ENCODE measurements at places on chromosomes 7 and 10. TPM values are rescaled to one million over a fixed set of nuclear protein-coding genes. Genes with fewer than 3 reads are reported as not detected.

- H3K36me3 ChIP-seq, result no peaks in the 10 kb centered on the region
- no peak for DNase-seq
- H3K4me3 ChIP-seq, result no peak overlapping the region
These were observed 21.4 kb downstream of the STAMBPL1 start for GRCh38 chr10:88901206-88901983.

GRCh38 chr10:103838862-103839518 is 16.4 kb downstream of the SH3PXD2A start:
- H3K27ac ChIP-seq, result no peak overlapping the region
- no peaks in the 10 kb centered on the region for H3K27me3 ChIP-seq
- peaks cover 13% of the 10 kb centered on the region for H3K4me1 ChIP-seq
- H3K36me3 ChIP-seq, result no peaks in the 10 kb centered on the region
- no peak overlapping the region for H3K4me3 ChIP-seq

- no peaks in the 10 kb centered on the region for H3K36me3 ChIP-seq
- no peaks in the 10 kb centered on the region for H3K4me1 ChIP-seq
- DNase-seq, result no peak
- H3K27me3 ChIP-seq, result no peaks in the 10 kb centered on the region
- H3K4me3 ChIP-seq, result no peak overlapping the region
- no peak overlapping the region for H3K27ac ChIP-seq
These were observed 16.3 kb upstream of the DKK1 start for GRCh38 chr10:52297747-52298146.

GRCh38 chr10:101609481-101609880 is 21.4 kb downstream of the DPCD start:
- H3K4me1 ChIP-seq, result no peaks in the 10 kb centered on the region
- H3K27ac ChIP-seq, result no peak overlapping the region
- no peaks in the 10 kb centered on the region for H3K27me3 ChIP-seq
- H3K36me3 ChIP-seq, result peaks cover 2% of the 10 kb centered on the region
- no peak overlapping the region for H3K4me3 ChIP-seq
- DNase-seq, result no peak

- H3K36me3 ChIP-seq, result no peaks in the 10 kb centered on the region
- H3K27me3 ChIP-seq, result no peaks in the 10 kb centered on the region
- H3K4me3 ChIP-seq, result no peak overlapping the region
- peaks cover 12% of the 10 kb centered on the region for H3K4me1 ChIP-seq
These were observed 56.8 kb downstream of the TNS3 start for GRCh38 chr7:47525066-47525623.

DNA sequence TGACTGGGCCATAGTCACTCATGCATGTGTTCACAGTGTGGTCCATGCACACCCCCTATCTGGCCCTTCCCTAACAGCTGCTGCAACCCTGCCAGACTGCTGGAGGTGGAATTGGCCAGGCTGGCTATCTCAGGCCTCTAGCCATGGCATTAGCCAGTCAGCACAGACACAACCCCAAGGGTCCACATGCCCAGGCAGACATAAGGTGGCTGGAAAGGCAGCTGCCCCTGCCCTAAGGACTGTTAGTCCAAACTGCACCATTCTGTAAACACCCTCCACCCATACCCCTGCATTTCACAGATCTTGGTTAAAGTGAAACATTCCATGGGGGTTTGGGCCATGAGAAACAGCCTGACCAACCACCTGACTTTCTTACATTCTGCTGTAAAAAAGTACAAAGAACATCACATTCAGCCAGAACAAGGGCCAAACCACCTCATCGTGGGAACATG is 137.4 kb upstream of the KCNMA1 start:
- H3K27ac ChIP-seq, result no peak overlapping the region
- H3K27me3 ChIP-seq, result no peaks in the 10 kb centered on the region
- no peak for DNase-seq
- no peaks in the 10 kb centered on the region for H3K36me3 ChIP-seq
- no peak overlapping the region for H3K4me3 ChIP-seq

DNA sequence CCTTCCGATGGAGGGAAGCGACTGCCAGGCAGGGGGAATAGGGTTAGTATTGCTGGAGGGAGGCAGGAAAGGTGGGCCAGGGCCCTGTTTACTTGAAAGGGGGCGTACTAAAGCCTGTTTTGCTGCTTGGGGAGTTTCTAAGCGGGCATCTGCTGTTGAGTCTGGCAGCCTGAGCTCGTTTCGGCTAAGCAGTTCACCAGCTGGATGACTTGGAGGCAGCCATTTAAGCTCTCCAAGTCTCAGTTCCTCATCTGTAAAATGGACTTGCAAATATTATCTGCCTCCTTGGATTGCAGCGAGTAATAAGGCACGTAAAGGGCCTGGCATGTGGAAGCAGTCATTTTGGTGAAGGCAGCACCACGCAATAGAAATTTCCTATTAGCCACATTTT is 44.0 kb downstream of the LDB3 start:
- peaks cover 5% of the 10 kb centered on the region for H3K4me1 ChIP-seq
- peak overlapping the region; percentile 85 for H3K4me3 ChIP-seq
- no peaks in the 10 kb centered on the region for H3K36me3 ChIP-seq
- peak overlapping the region; percentile 88 for H3K27ac ChIP-seq
- H3K27me3 ChIP-seq, result no peaks in the 10 kb centered on the region

GRCh38 chr10:86411281-86411841 is 44.8 kb upstream of the GRID1 start:
- H3K27ac ChIP-seq, result no peak overlapping the region
- no peaks in the 10 kb centered on the region for H3K4me1 ChIP-seq
- H3K4me3 ChIP-seq, result no peak overlapping the region
- H3K27me3 ChIP-seq, result no peaks in the 10 kb centered on the region
- DNase-seq, result no peak
- H3K36me3 ChIP-seq, result no peaks in the 10 kb centered on the region

GRCh38 chr10:69043931-69044531 is 43.9 kb upstream of the SRGN start:
- no peaks in the 10 kb centered on the region for H3K4me1 ChIP-seq
- no peak for DNase-seq
- H3K27ac ChIP-seq, result no peak overlapping the region
- no peaks in the 10 kb centered on the region for H3K36me3 ChIP-seq

DNA sequence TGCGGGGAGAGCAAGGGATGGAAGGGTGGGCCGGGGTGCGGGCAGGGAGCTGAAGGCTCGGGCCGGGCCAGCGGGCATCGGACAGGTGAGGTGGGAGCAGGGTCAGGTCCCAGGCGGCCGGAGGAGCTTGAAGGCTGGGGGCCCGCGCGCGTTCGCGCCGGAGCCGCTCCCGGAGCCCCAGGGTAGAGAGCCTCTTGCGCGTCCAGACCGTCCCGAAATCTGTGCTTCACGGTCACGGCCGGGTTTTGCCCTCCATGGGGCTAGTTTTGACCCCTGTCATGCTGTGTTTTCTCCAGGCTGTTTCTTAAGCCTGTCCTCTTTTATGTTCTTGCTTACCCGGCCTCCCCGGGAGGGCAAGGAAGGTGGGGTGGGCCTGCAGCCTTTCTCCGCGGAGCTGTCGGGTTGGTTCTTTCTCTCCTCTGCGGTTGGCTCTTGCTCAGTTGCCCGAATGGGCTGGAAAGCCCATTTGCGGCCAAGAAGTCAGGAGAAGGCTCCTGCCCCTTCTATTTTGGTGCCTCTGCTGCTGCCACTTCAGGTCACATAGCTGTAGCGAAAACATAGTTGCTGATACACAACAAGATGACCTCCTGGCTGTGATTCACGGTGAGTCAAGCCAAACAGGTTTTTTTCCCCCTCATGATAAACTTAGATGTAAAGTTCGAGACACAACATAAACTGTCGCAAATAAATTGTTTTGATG is 650 bp downstream of the UBE2D1 start:
- peak; percentile 8 for DNase-seq
- H3K27me3 ChIP-seq, result no peaks in the 10 kb centered on the region
- peak overlapping the region; percentile 61 for H3K27ac ChIP-seq
- H3K4me3 ChIP-seq, result peak overlapping the region; percentile 96

- H3K27me3 ChIP-seq, result no peaks in the 10 kb centered on the region
- no peak for DNase-seq
- H3K4me3 ChIP-seq, result no peak overlapping the region
- H3K36me3 ChIP-seq, result no peaks in the 10 kb centered on the region
- H3K4me1 ChIP-seq, result no peaks in the 10 kb centered on the region
These were observed 1.9 kb downstream of the UBN2 start for GRCh38 chr7:139232904-139233303.

- no peaks in the 10 kb centered on the region for H3K36me3 ChIP-seq
- H3K27me3 ChIP-seq, result no peaks in the 10 kb centered on the region
- H3K4me1 ChIP-seq, result no peaks in the 10 kb centered on the region
- H3K4me3 ChIP-seq, result no peak overlapping the region
These were observed 73.3 kb upstream of the FHIP2A start for GRCh38 chr10:114748241-114748640.

DNA sequence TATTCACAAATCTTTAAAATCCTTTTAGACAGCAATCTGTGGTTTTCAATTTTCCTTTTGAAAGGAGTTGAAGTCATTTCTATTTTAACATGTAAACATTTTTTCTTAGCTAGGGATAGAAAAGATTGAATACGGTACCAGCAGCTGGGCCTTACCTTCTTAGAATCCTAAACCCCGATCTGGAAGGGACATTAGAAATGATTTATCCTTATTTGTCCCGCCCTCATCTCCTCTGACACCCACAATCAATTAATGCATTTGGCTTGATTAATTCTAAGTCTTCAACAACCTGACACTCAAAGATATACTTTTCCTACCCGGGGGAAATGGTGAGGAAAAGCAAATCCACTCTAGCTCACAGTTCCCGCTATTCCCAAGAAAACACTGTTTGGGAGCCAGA is 100.4 kb downstream of the SORCS1 start:
- H3K27me3 ChIP-seq, result no peaks in the 10 kb centered on the region
- no peak overlapping the region for H3K4me3 ChIP-seq
- H3K27ac ChIP-seq, result no peak overlapping the region

DNA sequence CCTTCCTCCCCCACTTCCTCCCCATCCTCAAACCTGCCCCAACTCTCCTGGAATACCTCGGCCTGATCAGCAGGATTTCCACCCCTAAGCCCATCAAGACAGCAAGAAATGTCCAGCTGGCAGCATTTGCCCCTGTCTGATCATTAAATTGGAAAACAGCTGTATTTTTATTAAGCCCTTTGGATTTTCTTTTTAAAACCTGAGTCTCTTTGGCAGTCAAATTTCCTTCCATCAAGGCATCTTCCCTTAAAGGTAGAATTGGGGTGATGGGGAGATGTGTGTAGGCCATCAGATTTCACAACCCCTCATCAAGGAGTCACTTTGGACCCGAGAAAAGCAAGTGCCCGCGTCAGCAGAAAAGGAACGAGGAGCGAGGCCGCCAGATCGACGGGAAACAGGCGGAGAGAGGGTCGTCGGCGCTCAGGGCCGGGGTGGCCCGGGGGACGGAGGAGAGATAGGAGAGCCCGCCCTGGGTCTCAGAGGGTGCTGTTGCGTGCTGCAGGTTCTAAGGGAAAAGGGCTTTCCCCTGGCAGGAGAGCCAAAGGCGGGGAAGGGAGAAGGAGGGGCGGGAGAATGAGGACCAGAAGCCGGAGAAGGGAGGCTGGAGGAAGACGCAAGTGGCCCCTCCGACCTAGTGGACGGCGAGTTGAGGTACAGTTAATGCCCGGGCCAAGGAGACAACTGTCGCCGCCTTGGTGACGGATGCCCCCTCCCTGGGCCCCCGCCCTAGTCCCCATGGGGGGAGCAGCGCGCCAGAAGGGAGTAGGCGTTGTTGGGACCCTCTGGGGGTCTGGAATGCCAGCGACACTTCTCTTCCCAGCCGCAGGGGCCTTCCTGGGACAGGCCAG is 11.5 kb upstream of the GATA3 start:
- H3K4me3 ChIP-seq, result no peak overlapping the region
- no peaks in the 10 kb centered on the region for H3K27me3 ChIP-seq
- no peaks in the 10 kb centered on the region for H3K36me3 ChIP-seq
- peaks cover 2% of the 10 kb centered on the region for H3K4me1 ChIP-seq
- H3K27ac ChIP-seq, result no peak overlapping the region
- DNase-seq, result no peak

DNA sequence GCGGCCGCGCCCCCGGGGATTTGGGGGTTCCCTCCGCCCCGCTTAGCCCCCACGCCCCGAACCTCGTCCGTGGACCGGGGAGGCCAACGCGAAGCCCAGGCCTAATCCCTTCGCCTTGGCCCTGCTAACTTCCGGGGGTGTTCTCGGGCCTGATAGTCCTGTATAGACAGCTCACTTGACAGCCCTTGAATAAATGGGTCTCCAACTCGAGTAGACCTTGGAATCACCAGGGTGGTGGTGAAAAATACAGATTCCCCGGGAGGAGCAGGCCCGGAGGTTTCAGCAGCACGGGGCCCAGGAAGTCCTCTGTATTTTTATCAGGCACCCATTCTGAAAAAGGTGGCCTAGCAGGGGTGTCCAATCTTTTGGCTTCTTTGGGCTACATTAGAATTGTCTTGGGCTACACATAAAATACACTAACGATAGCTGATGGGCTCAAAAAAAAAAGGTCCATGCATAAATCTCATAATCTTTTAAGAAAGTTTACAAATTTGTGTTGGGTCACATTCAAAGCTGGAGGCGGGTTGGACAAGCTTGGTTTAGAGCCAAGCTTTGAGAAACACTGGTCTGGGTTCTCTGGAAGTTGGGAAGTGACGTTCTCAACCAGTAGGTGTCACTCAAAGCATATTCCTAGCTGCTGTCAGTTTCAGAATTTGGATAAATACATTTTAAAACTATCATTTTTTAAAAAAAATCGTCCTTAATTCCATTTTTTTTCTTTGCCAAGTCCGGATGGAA is 221.7 kb downstream of the PHTF2 start:
- no peaks in the 10 kb centered on the region for H3K36me3 ChIP-seq
- peaks cover 5% of the 10 kb centered on the region for H3K4me1 ChIP-seq
- H3K27me3 ChIP-seq, result no peaks in the 10 kb centered on the region
- H3K27ac ChIP-seq, result peak overlapping the region; percentile 92

GRCh38 chr10:52434734-52435133 is 120.7 kb downstream of the DKK1 start:
- no peaks in the 10 kb centered on the region for H3K36me3 ChIP-seq
- no peaks in the 10 kb centered on the region for H3K27me3 ChIP-seq
- no peaks in the 10 kb centered on the region for H3K4me1 ChIP-seq
- DNase-seq, result no peak
- H3K27ac ChIP-seq, result no peak overlapping the region

GRCh38 chr7:158861004-158861787 is 4.8 kb downstream of the DYNC2I1 start:
- no peaks in the 10 kb centered on the region for H3K36me3 ChIP-seq
- H3K4me1 ChIP-seq, result peaks cover 4% of the 10 kb centered on the region
- H3K27me3 ChIP-seq, result no peaks in the 10 kb centered on the region
- H3K27ac ChIP-seq, result no peak overlapping the region

- H3K36me3 ChIP-seq, result no peaks in the 10 kb centered on the region
- DNase-seq, result no peak
- H3K27me3 ChIP-seq, result no peaks in the 10 kb centered on the region
- H3K4me1 ChIP-seq, result no peaks in the 10 kb centered on the region
These were observed 33.0 kb downstream of the ZNF33A start for GRCh38 chr10:38043516-38043915.

Gene OPALIN
- total RNA-seq, result not detected

Gene LLCFC1
- not detected for total RNA-seq

Gene RNF32
- 2.0 TPM for total RNA-seq

Gene CLCN1
- 0.10 TPM for total RNA-seq

Gene CCDC136
- 7.8 TPM for total RNA-seq

Gene STX1A
- total RNA-seq, result 11.3 TPM

Gene SLC26A5
- total RNA-seq, result not detected

Gene SEMA3E
- 2.2 TPM for total RNA-seq

Gene PIK3AP1
- 7.2 TPM for total RNA-seq

Gene PPP1R3C
- total RNA-seq, result 37.3 TPM

Gene FAM25G
- total RNA-seq, result not detected

Gene OR9A2
- total RNA-seq, result not detected

Gene PCDH15
- not detected for total RNA-seq

Gene ITGA8
- total RNA-seq, result 10.9 TPM

Gene GPRIN2
- total RNA-seq, result not detected

Gene CNTNAP2
- total RNA-seq, result 1.2 TPM

Gene BRAF
- total RNA-seq, result 49.4 TPM

Gene CNNM1
- 3.9 TPM for total RNA-seq
